Transverse colon (tissue), 4 donors: ENCODE measurements at places on chromosomes 5 and 9.
A peak's percentile ranks its signal among the peaks of the same experiment; 100 is the strongest.

DNA sequence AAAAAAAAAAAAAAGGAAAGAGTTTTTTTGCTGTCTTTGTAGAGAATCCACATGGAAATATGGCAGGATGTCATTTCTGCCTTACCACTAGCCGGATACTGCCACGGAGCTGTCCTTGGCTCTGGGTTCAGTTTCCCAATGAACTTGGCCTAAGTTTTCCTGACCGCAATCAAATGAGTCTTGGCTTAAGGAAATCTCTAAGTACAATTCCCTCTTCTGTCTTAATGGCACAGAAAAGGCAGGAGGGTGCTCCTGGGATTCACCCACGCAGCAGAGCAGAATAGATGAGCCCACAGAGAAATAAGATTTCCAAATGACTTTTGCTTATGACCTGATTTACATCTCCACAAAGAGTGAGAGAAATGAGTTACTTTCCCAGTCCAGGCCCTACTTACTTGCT, 284.0 kb upstream of the VLDLR start:
- DNase-seq: no peak
- H3K27ac ChIP-seq: no peak overlapping the region
- H3K27me3 ChIP-seq: no peaks in the 10 kb centered on the region
- H3K4me3 ChIP-seq: no peak overlapping the region

- no peak for DNase-seq
- no peak overlapping the region for H3K27ac ChIP-seq
Measured at GRCh38 chr5:149576021-149576420, 5.3 kb upstream of the ARHGEF37 start.

DNA sequence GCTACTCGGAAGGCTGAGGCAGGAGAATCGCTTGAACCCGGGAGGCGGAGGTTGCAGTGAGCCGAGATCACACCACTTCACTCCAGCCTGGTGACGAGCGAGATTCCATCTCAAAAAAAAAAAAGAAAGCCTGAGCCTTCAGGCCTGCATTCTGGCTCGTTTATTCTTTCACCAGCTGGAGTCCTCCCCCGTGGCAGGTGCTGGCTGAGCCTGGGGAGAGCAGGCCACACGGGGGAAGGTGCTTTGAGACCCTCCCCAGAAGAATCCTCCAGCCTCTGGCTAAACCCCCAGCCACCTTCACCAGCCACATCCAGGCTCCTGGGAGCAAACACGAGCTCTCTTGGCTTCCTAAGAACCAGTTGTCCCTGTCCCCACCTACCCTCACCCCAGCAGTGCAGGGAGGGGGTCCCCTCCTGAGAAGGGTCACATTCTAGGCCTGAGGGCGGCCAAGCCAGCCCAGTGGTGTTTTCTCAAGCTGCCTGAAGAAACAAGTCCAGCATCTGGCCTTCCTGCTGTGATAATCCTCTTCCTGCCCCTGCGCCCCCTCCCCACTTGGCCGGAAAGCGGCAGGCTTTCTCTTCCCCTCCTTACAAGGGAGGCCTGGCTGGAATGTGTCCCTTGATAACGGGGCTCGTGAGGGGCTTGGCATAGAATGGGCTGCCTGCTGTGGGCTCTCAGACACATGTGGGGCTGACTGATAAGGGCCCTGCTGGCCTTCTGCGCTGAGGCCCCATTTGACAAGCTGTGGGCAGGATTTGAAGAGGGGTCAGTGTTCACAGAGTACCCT, 41.5 kb downstream of the PLPP7 start:
- H3K27ac ChIP-seq: no peak overlapping the region
- H3K36me3 ChIP-seq: no peaks in the 10 kb centered on the region
- no peak overlapping the region for H3K4me3 ChIP-seq
- no peak for DNase-seq
- H3K4me1 ChIP-seq: no peaks in the 10 kb centered on the region
- no peaks in the 10 kb centered on the region for H3K27me3 ChIP-seq

DNA sequence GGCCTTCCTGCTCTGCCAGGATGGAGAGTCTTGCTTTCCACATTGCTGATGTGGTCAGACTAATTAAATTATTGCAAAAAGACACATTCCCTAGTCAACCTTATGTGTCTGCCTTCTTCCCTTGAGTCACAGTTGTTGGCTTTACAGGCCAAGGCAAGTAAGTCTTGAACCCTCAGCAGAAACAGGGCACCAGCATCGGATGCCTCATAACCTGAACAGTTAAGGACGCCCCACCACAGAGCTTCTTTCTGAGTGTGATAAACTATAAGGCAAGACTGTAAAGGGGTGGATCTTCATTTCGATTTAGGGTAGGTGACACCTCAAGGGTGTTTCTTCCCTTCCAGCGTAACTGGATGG, 670 bp upstream of the KIF2A start:
- peak overlapping the region; percentile 97 for H3K27ac ChIP-seq
- peak overlapping the region; percentile 53 for H3K4me3 ChIP-seq

DNA sequence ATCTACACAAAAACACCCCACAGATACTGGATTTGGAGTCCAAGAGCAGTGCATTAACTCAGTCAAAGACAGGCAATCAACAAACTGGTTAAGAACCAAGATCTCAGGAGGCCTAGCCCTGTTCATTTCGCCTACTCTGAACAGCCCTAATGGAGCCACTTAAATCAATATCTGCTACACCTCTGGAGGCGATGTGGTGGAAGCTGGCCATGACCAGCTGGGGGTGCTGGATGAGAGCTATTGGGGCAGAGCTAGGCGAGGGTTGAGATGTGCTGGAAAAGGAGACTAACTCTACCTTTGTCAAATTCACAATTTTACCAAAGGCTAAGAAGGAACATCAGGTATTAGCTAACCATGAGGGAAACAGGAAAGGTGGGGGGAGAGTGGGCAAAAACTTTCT, 23.3 kb upstream of the ARSB start:
- no peak overlapping the region for H3K27ac ChIP-seq
- no peaks in the 10 kb centered on the region for H3K27me3 ChIP-seq
- no peak for DNase-seq

DNA sequence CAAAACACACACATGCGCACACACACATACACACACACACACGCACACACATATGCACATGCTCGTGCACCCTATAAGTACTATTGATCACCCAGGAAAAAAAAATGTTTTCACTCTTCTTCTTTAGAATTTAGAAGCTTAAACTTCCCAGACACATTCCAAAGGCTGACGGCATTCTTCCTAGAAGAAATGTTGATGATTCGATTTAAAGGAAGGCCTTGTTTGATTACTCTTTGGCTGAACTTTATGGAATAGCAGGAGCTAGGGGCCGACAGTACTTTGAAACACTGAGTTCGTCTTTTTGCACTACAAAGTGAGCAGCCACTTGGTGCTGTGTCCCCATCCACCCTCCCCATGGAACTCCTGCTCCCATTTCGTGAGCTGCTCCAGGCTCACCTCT, 113.2 kb downstream of the EGFLAM start:
- H3K4me3 ChIP-seq: no peak overlapping the region
- peaks cover 3% of the 10 kb centered on the region for H3K4me1 ChIP-seq
- DNase-seq: no peak
- no peaks in the 10 kb centered on the region for H3K36me3 ChIP-seq
- no peaks in the 10 kb centered on the region for H3K27me3 ChIP-seq

DNA sequence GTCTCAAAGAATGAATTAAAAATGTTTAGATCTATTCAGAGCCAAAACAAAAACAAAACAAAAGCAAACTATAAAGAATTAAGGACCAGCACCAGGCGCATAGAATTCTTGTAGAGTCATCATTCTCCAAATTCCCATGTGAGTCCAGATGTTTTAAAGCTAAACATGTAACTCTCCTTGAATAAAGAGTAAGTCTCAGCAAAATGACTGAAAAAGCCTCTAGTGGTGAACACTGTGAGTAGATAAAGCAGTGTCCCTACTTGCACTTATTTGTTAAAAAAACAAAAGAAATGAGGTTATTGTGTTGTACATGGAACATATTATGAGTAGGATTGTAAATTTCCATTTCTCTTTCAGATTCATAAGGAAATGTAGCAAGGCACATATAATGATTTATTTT, 44.0 kb downstream of the NNT start:
- H3K36me3 ChIP-seq: peaks cover 36% of the 10 kb centered on the region
- no peak for DNase-seq
- H3K27ac ChIP-seq: no peak overlapping the region
- H3K4me1 ChIP-seq: no peaks in the 10 kb centered on the region
- H3K27me3 ChIP-seq: no peaks in the 10 kb centered on the region

DNA sequence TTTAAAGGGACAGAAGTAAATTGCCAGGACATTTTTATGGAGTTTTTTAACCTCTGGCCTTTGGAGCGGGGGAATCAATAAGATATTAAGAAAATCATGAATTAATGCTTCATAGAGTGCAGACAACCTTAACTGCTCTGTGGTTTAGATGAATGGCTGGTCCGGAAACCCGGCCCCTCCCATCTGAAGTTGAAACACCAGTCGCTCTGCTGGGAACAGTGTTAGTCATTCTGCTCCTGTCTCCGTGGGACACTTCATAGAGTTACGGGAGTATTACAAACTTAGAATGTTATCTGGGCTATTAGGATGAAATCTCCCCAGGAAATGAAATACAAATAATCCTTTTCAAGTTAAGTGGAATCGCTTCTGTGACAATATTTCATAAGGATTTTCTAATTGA, 110.1 kb upstream of the IRX2 start:
- H3K27me3 ChIP-seq: no peaks in the 10 kb centered on the region
- H3K4me1 ChIP-seq: no peaks in the 10 kb centered on the region
- H3K27ac ChIP-seq: no peak overlapping the region
- H3K4me3 ChIP-seq: no peak overlapping the region

- peak overlapping the region; percentile 98 for H3K27ac ChIP-seq
- DNase-seq: no peak
- H3K4me1 ChIP-seq: peaks cover 81% of the 10 kb centered on the region
- no peaks in the 10 kb centered on the region for H3K36me3 ChIP-seq
- no peak overlapping the region for H3K4me3 ChIP-seq
Measured at GRCh38 chr9:127963041-127963358, 17.8 kb downstream of the EEIG1 start.

DNA sequence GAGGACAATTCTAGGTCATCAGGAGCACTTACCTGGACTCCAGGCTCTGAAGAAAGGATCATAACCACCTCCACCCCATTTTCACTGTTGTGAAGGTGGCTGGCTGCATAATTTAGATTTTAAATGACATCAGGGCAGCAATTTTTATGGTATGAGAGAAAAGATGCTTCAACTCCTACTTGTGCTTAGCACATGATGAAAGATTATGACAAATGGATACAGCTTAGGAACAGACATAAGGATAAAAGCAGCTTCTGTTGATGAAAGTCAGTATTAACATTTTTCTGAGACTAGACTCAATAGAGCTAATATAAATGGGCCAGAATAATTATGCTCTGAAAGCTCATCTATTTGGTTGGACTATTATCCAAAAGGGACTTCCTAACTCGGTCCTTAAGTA, 72.2 kb downstream of the SIL1 start:
- H3K4me1 ChIP-seq: no peaks in the 10 kb centered on the region
- peaks cover under 1% of the 10 kb centered on the region for H3K36me3 ChIP-seq
- H3K27ac ChIP-seq: no peak overlapping the region
- DNase-seq: no peak
- no peak overlapping the region for H3K4me3 ChIP-seq

- H3K36me3 ChIP-seq: no peaks in the 10 kb centered on the region
- H3K27me3 ChIP-seq: no peaks in the 10 kb centered on the region
- no peaks in the 10 kb centered on the region for H3K4me1 ChIP-seq
- no peak overlapping the region for H3K4me3 ChIP-seq
- no peak for DNase-seq
- H3K27ac ChIP-seq: no peak overlapping the region
Measured at GRCh38 chr5:24899180-24899579, 254.4 kb upstream of the CDH10 start.

DNA sequence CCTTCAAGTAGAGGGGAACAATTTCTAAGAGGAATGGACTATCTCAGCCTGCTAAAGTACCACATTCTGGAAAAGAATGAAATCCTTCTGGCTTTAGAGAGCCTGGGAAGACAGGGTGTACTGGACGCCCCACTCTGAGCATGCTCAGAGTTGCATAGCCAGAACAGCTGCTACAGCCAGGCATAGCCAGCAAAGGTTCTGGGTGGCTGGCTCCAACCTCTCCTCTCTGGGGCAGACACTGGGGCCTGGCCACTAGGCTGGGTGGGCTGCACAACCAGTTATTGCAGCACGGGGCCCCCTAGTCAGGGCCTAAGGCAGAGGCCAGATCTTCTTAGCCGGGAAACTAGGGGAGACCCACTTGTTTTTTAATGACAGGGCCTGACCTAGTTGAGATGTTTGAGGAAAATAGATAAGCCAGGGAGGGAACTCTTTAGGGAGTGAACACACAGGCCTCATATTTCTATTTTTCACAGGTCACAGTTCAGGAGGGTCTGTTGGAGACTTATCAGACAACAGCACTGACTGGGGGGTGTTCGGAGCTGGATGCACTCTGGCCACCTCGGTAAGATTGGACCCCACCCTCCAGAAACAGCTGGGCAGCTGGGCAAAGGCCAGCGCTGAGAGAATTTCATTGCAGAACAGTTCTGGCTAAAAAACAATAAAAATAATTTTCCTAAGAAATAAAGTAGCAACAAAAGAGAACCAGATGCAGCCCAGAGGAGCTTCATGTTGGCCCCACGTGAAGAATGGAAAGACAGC, 142.9 kb downstream of the LPAR1 start:
- no peak overlapping the region for H3K4me3 ChIP-seq
- no peaks in the 10 kb centered on the region for H3K4me1 ChIP-seq
- H3K36me3 ChIP-seq: no peaks in the 10 kb centered on the region
- DNase-seq: peak; percentile 16
- no peak overlapping the region for H3K27ac ChIP-seq

- no peak for DNase-seq
- H3K27ac ChIP-seq: no peak overlapping the region
- no peaks in the 10 kb centered on the region for H3K36me3 ChIP-seq
- H3K27me3 ChIP-seq: no peaks in the 10 kb centered on the region
- H3K4me3 ChIP-seq: no peak overlapping the region
Measured at GRCh38 chr9:72537671-72538070, 16.3 kb downstream of the TMC1 start.

- no peak for DNase-seq
- H3K27ac ChIP-seq: no peak overlapping the region
- no peaks in the 10 kb centered on the region for H3K36me3 ChIP-seq
- no peaks in the 10 kb centered on the region for H3K4me1 ChIP-seq
- H3K4me3 ChIP-seq: no peak overlapping the region
- no peaks in the 10 kb centered on the region for H3K27me3 ChIP-seq
Measured at GRCh38 chr5:171759777-171760176, 25.8 kb upstream of the SMIM23 start.

DNA sequence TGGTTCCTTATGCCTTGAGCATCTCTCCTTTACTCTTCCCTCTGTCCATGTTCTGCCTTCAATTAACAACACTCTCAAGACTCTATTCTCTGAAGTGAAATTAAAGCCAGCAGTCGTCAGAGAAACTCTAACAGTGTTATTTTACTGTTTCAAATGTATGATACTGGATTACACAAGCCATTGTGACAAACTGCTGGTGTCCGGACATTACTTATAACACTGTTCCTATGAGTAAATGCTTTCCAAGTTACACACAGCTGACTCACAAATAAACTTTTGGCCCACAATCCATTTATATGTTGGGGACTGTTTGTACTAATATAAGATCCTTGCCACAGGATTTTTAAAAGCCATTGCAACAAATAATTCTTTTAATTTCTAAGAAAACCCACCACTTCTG, 63.2 kb upstream of the GHR start:
- H3K4me3 ChIP-seq: no peak overlapping the region
- H3K4me1 ChIP-seq: no peaks in the 10 kb centered on the region
- no peak overlapping the region for H3K27ac ChIP-seq
- H3K36me3 ChIP-seq: no peaks in the 10 kb centered on the region
- DNase-seq: no peak
- H3K27me3 ChIP-seq: no peaks in the 10 kb centered on the region

GRCh38 chr9:72809586-72809985, 143.3 kb downstream of the ALDH1A1 start:
- H3K4me1 ChIP-seq: peaks cover 4% of the 10 kb centered on the region
- no peak overlapping the region for H3K27ac ChIP-seq
- H3K4me3 ChIP-seq: no peak overlapping the region
- no peak for DNase-seq
- no peaks in the 10 kb centered on the region for H3K36me3 ChIP-seq
